ENCODE measurements at places on chromosomes 5 and 9.

- DNase-seq, result no peak
Observed at GRCh38 chr5:115543365-115544042, 1.1 kb downstream of the FEM1C start.

GRCh38 chr5:120258123-120258522 lies 206.0 kb upstream of the PRR16 start:
- no peak for DNase-seq

- DNase-seq, result no peak
Observed at GRCh38 chr9:11204521-11204920, 591.7 kb upstream of the PTPRD start.

- no peak for DNase-seq
Observed at GRCh38 chr5:86824637-86825036, 206.9 kb downstream of the COX7C start.

DNA sequence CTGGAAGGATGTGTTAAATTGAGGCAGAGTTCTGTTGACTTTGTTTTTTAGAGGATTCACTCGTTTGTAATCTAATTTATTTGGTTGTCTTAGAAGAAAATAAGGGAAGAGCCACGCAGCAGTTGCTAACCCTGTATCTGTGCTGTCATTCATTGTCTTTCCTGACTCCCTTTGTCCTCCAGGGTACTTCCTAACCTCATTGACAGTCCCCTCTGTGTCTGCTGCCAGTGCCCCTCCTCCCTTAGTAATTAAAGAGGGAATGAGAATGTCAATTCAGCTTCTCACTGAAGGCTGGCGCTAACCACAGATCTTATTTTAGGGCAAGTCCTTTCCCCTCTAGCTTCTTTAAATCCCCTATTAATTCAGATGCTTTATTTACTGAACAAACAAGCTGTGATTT lies 84.0 kb downstream of the MAST4 start:
- no peak for DNase-seq

DNA sequence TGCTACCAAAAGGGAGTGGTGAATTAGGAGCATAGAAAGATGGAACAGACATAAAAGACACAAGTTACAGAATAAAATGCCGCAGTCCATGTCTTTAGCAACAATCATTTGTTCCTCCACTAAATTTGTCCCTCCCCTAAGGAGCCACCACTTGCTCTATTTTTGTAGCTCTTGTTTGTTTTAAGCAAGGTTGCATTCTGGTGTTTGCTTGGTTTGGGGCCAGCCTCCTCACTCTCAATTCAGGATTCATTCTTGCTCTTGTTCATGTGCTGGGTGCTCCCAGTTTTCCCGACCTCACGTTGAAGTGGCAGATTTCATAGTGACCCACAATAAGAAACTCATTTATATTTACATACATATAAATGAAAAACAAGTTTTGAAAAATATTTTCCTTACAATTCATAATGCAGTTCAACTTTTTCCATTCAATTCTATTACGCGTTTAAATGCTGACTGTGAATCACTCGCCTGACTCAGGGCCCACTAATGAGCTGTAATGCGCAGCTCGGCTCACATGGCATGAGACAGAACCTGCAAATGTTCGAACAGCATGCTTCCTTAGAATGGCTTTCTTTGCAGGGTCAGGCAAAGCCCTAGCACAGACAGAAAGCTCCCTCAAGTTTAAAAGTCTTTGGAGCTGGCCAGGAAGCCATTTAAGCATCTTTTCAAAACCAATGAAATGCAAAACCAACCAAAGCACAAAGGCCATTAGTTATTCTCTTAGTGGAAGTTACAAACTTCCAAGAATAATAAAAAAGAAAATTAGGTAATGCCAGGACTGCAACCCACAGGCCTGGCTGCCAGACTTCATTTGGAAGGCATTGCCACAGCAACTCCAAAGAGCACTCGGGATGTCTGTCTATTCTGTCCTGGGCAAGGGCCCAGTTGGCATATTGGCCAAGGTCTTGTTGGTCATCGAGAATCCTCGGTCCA lies 41.7 kb downstream of the RETREG1 start:
- no peak for DNase-seq

DNA sequence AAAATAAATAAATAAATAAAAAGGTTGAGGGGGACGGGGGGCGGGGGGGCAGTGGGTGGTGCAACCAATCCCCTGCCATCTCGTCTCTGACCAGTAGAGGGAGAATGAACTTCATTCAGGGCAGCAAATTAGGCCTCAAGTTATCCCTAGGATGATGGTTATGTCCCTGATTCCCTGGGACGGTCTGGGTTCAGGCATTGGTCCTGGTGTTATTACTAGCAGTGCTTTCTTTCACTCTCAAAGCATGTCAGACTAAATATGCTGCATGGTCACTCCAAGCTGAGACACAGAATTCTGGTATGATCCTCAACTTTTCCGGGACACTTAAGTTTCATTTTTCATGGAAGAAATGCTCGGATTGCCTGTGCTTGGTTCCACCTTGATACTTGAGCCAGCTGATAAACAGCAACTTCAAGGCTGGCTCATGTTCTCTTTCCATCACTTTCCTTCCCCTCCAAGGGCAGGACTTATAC lies 59.4 kb downstream of the DAP start:
- DNase-seq, result no peak

- DNase-seq, result no peak
Observed at GRCh38 chr5:29229461-29229860, 1964.0 kb upstream of the CDH6 start.

GRCh38 chr5:151686674-151687407 lies at the start of gene SPARC:
Gene SPARC, minus strand, starts transcription at chr5:151686915. Its CDS starts 10,727 bp downstream, at chr5:151676188.
- DNase-seq, result peak; percentile 48

DNA sequence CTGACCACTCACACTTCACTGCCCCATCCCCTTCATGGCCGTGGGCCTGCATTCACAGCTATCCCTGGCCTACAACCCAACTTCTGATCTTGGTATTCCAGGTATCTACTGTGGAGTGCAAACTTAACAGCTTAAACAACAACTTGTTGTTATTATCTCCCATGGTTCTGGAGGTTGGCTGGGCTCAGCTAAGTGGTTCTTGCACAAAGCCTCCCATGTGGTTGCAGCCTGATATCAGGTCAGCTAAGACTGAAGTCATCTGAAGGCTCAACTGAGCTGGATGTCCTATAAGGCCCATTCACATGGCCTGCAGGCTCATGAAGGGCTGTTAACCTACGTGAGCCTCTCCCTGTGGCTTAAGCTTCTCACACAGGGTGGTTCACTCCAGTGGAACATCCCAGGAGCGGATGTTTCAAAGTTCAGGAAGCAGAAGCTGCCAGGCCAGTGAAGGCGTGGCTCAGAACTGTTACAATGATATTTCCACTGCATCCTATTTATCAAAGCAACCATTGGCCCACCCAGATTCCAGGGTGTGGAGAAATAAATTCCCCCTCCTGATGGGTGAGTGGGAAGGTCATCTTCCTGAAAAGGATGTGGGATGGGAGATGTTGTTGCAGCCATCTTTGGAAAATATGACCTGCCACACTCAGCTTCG lies 30.0 kb upstream of the TRIO start:
- no peak for DNase-seq

- DNase-seq, result no peak
Observed at GRCh38 chr5:43616535-43616934, 13.6 kb downstream of the NNT start.

DNA sequence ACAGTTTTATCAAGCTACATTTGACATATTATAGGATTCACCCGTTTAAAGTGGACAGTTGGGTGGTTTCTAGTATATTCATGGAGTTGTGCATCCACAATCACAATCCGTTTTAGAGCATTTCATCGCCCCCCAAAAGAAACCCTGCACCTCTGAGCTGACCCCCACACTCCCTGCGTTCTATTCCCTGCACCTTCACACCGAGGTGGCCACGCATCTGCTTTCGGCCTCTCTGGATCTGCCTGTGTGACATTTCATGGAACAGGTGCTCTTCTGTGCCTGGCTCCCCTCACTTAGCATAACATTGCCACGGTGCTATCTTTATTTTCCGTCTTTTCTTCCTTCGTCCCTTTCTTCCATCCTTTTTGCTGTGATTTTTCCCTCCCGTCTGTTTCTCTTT lies 32.7 kb downstream of the HRH2 start:
- peak; percentile 9 for DNase-seq

GRCh38 chr9:122007837-122008236 lies 85.3 kb downstream of the TTLL11 start:
- no peak for DNase-seq

- DNase-seq, result no peak
Observed at GRCh38 chr9:133349965-133350616, 2.1 kb downstream of the RPL7A start.

GRCh38 chr9:7560669-7561305 lies 238.8 kb downstream of the DMAC1 start:
- DNase-seq, result no peak

DNA sequence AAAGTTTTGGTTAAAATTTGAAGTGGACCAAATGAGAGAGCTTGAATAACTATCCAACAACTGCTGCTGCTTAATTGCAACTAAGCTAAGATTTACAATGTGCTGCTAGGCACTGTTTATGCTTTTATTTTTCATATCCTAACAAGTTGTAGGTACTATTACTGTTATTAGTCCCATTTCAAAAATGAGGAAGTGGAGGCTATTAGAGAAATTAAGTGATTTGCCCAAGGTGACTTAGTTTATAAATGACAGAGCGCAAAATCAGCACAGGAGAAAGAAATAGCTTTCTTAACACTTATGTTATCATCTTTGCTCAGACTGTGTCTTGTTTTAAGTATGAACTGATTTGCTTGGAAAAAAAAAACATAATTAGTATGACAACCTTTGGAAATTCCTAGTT lies 23.1 kb downstream of the WDR36 start:
- DNase-seq, result no peak

DNA sequence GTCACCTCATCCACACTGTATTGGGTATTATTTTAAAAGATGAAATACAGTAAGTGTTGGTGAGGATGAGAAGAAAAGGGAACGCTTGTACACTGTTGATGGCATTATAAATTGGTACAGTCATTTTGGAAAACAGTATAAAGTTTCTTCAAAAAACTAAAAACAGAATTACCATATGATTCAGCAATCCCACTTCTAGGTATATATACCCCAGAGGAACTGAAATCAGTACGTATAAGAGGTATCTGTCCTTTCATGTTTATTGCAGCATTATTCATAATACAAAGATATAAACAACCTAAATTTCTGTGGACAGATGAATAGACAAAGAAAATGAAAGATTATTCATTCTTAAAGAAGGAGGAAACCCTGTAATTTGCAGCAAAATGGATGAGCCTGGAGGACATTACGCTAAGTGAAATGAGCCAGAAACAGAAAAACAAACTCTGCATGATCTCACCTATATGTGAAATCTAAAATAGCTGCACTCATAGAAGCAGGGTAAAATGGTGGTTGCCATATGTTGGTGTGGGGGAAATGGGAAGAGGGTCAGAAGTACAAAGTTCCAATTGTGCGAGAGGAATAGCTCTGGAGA lies 191.6 kb downstream of the TRIM36 start:
- no peak for DNase-seq

DNA sequence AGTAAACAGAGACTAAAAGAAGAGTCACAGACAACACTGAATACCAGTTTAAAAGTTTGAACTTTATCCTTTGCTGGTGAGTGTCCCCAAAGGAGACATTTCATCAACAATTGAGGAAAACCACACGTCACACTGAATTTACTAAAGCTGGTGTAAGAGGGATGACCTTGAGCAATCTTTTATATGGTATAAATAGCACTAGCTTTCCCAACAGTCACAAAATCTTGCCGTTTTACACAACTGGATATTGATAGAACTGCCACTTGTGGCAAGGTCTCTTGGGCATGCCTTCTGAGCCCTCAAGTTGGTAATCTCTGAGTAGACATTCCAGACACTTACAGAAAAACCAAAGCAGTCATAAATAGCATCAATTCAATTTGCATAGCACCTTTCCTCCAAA lies 311.5 kb upstream of the TARS1 start:
- no peak for DNase-seq

DNA sequence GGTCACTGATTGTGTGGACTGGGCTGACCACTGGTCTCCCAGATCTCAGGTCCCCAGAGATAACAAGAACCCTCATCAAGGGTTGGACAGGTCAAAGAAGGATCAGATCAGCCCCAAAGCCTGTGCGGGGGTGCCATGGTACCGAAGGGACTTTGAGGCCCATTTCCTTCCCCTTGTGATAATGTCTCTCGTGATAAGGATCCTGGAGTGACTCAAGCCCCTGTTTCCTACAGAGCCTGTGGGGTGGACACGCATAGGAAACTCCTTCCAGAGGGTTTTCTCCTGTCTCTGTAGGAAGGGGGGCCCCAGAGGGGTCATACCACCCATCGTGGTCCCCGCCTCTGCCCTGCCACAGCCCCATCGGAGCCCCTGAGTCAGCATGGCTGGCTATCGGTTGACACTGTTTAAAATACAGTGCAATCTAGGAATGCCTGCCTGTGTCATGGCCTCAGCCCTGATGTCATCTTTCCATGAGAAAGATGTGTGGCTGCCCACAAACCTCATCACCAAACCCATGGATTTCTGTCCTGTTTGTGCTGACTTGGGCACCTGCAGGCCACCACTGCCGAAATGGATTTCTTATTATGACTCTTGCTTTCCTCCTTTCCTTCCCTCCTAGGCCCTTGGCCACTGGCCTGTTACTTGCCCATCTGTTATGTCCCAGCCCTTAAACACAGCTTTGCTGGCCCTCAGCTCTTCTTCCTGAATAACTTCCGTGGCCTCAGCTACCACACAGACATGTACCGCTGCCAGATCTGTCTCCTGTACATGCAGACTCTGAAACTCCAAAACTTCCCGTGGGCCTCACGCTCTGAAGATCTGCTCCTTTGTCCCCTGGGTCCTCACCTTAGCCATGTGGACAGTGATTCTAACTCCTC lies 2.9 kb upstream of the CSF2 start:
- no peak for DNase-seq

GRCh38 chr5:141322261-141322660 lies 1.7 kb upstream of the TAF7 start:
- DNase-seq, result no peak

DNA sequence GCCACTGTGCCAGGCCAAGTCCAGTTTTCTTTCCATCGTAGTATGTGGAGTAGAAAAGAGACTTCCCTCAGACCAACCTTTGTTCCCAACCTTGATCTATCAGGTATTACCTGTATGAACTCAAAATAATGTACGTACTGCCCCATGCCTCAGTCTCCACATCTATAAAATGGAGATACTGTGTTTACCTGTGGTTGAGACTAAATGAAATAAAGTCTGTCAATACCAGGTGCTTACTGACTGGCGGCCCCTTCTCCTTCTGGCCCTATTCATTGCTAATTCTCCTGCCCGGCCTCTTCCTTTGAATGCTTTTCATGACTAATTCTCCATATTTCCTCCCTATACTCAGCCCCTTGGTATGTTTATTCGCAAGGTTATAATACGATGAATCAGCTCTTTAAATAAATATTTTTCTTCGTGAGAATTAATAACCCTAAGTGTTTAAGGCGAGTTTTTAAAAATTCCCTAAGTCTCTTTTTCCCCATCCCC lies 89.6 kb upstream of the BASP1 start:
- DNase-seq, result no peak

All from omental fat pad (tissue), 4 donors.